Pulmonary artery endothelial cell (primary cell): ENCODE measurements at places on chromosomes 16 and 17. TPM values are rescaled to one million over a fixed set of nuclear protein-coding genes. Genes with fewer than 3 reads are reported as not detected.

DNA sequence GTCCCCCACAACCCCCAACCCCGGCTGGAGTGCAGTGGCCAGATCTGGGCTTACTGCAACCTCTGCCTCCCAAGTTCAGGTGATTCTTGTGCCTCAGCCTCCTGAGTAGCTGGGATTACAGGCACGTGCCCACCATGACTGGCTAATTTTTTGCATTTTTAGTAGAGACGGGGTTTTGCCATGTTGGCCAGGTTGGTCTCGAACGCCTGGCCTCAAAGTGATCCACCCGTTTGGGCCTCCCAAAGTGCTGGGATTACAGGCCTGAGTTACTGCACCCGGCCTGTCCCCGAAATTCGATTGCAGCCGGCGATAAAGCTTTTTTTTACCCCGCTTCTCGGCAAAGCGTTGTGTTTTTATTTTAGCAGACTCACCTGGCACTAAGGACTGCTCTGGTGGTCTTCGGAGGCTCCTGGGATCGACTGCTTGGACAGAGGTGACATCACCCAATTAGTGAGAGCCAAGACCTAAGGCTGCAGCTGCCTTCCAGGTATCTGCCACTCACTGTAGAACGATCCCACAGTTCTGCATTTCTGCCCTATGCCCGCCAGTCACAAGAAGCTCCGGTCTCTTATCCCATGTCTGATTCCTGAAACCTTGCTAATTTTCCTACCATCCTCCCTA, 82.2 kb upstream of the ARL4D start:
- DNase-seq = no peak

DNA sequence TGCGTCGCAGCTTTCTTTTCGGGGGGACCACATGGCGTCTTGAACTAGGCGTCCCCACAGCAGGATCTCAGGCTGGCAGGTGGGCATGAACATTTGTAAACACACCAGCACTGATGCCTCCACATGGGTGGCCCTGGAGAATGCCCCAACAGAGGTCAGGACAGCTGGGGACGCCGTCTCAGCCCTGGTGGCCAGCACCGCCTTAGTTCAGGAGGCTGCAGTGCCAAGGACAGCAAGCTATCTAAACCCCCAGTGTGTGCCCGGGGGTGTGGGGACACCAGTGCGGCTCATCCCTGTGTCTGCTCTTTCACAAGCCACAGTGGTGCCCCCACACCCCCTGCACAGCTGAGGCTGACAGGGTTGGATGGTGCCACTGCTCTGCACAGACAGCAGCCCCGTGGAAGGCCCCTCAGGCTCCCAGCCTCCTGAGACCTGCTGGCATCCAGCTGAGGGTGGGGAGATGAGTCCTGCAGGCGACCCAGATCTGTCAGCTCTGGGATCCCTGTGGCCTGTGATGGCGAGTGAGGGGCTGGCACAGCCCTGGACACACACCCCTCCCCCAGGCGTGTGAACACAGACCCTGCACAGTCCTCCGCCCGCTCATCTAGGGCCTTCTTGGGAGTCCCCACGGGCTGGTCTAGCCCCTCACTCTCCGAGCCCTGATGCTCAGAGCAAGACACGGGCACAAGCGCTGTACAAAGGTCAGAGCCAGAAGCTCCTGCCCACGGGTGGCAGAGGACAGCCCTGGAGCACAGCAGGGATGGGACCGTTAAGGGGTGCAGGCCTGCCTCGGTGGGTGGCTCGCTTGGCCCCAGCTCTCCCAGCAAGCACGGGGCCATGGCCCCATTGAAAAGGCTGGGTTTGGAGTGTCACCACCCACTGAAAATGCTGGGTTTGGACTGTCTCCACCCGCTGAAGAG, 10.7 kb downstream of the FSCN2 start:
- no peak for DNase-seq

FAM117A gene
- 3.6 and 6.9 TPM in 2 replicates for total RNA-seq

- no peak for DNase-seq
These were observed 202.4 kb downstream of the IRF8 start for GRCh38 chr16:86101137-86101896.

DNA sequence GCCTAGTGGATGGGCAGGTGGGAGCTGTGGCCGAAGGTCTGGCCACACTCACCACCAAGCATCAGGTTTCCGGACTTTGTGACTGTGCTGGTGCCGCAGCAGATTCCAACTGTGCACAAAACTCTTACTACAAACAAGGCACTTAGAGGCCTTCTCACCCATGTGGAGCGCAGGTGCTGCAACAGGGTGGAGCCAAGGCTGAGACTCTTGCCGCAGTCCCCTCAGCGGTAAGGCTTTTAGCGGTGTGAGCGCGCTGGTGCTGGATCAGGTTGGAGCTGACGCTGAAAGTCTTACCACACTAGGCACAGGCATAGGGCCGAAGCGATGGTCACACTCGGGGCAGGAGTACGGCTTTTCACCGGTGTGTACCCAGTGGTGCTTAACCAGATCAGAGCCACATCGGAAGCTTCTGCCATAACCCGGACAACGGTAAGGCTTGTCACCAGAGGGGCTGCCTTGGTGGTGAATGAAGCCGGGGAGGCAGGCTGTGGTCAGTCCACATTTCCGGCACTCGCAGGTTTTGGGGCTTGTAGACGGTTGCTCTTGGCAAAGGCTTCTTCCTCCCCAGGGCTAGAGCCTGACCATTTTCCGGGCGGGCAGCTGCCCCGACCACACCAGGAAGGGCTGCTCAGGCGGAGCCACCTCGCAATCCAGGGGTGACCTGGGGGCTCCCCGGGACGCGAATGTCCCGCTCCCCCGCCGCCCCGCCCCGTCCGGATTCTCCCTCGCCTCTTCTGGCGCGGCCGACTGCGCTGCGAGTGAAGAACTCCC, 1.0 kb upstream of the ARMC5 start:
- DNase-seq = no peak

DNA sequence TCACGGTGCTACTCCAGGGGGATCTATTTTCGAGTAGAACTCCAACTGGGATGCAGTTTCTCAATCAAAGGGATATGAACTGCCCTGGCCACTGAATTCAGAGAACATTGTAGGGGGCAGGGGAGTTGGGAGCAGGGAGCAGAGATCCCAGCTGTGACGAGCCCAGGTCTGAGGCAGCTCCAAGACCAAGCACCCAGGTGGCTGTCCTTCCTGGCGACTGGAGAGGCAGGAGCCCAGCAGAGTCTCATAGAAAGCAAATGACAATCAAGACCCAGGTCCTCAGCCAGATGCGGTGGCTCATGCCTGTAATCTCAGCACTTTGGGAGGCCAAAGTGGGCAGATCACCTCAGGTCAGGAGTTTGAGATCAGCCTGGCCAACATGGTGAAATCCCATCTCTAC, 60.1 kb downstream of the TK2 start:
- no peak for DNase-seq

GRCh38 chr17:70375406-70375805, 206.1 kb downstream of the KCNJ2 start:
- no peak for DNase-seq
